ENCODE measurements at places on chromosomes 7 and 10. TPM values are rescaled to one million over a fixed set of nuclear protein-coding genes. Genes with fewer than 3 reads are reported as not detected.

CUBN gene
- total RNA-seq = 0.88 TPM

CLCN1 gene
- under 0.01 TPM for total RNA-seq

REEP3 gene
- 66.6 TPM for total RNA-seq

TMEM229A gene
- not detected for total RNA-seq

POLR2J2 gene
- 8.3 TPM for total RNA-seq

CALN1 gene
- total RNA-seq = not detected

HOGA1 gene
- total RNA-seq = 2.7 TPM

NXPH1 gene
- total RNA-seq = not detected

ANKRD1 gene
- 27.7 TPM for total RNA-seq

NMT2 gene
- 61.0 TPM for total RNA-seq

EVX1 gene
- not detected for total RNA-seq

CDH23 gene
- under 0.01 TPM for total RNA-seq

FOXK1 gene
- 31.8 TPM for total RNA-seq

- H3K4me1 ChIP-seq = peaks cover 33% of the 10 kb centered on the region
- peak overlapping the region; percentile 38 for H3K27ac ChIP-seq
- H3K27me3 ChIP-seq = no peaks in the 10 kb centered on the region
- H3K4me3 ChIP-seq = no peak overlapping the region
- peak; percentile 65 for DNase-seq
- peaks cover 49% of the 10 kb centered on the region for H3K36me3 ChIP-seq
These were observed 237.7 kb downstream of the FANK1 start for GRCh38 chr10:126133906-126134656.

DNA sequence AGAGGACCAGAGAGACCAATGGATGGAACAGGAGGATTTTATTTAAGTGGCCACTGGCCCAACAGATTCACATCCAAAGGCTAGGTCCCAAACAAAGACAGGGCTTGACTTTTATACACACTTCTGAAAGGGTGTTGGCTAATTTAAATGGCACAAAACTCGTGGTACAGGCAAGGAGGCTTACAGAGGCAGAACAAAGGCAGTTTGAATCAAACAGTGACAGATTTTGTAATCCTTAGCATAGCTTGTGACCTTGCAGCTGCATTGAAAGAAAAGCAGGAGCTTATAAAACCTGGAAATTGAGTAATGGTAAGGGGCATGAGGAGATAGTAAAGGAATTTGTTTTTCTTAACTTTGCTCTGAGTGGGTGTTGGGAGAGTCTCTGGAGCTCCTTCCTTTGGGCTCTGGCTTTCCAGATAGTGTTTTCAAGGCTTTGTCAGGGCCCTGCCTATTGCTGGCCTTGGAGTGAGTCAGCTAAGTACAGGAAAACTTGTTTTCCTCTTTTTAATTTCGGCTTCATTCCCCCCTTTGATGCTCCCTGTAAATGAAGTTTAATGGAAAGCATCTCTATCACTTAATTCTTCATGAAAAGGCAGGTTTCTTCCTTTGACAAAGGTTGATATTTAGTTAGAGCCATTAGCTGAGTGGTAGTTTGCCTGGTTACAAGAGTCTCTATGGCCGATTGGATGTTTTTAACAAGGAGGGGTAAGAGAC, 96.9 kb downstream of the TRIM24 start:
- H3K27me3 ChIP-seq = no peaks in the 10 kb centered on the region
- H3K4me1 ChIP-seq = no peaks in the 10 kb centered on the region
- no peak overlapping the region for H3K4me3 ChIP-seq
- H3K27ac ChIP-seq = no peak overlapping the region
- DNase-seq = no peak
- peaks cover 37% of the 10 kb centered on the region for H3K36me3 ChIP-seq

DNA sequence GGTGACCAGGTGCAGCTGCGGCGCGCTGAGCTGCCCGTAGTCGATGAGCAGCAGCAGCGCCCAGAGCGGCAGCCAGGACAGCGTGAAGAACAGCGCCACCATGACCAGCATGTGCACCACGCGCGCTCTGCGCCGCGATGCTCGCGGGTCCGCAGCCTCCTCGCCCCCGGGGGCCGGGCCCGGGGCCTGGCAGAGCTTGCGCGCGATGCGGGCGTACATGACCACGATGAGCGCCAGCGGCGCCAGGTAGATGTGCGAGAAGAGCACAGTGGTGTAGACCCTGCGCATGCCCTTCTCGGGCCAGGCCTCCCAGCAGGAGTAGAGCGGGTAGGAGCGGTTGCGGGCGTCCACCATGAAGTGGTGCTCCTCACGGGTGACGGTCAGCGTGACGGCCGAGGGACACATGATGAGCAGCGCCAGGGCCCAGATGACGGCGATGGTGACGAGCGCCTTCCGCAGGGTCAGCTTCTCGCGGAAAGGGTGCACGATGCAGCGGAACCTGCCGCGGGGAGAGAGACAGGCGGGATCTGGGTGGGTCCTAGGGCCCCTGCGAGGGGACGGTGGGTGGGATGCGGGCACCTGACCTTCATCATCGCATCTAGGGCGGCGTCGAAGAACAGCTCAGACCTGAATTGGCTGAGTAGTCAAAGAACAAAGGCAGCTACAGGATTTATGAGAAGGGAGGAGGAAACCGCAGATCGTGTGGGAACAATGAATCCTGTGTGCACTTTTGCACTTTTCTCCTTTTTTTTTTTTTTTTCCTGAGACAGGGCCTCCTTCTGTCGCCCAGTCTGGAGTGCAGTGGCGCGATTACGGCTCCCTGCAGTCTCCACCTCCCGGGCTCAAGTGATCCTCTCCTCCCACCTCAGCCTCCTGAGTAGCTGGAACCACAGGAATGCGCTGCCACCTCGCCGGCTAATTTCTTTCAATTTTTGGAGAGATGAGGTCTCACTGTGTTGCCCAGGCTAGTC, 22.4 kb upstream of the PPA1 start:
- peaks cover 66% of the 10 kb centered on the region for H3K27me3 ChIP-seq
- H3K4me3 ChIP-seq = no peak overlapping the region
- no peaks in the 10 kb centered on the region for H3K36me3 ChIP-seq
- H3K4me1 ChIP-seq = no peaks in the 10 kb centered on the region
- DNase-seq = no peak

DNA sequence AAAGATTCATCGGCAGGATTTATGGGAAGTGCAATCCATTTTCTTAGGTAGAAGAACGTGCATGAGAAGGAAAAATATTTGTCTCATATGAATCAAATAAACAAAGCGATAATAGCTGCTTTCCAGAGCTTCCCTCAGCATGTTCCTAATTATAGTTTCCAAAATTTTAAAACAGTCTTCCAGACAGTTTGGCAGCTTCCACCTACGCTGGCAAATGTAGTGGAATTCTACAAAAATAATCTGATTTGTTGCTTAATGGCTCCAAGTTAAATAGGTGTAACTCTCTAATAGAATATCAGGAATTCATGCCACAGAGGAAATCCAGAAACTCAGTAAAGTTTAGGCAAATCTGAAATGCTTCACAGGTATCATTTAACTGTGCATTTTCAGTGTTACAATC, 23.3 kb upstream of the AGBL3 start:
- H3K4me3 ChIP-seq = no peak overlapping the region
- H3K27me3 ChIP-seq = no peaks in the 10 kb centered on the region
- H3K27ac ChIP-seq = peak overlapping the region; percentile 8
- no peak for DNase-seq

DNA sequence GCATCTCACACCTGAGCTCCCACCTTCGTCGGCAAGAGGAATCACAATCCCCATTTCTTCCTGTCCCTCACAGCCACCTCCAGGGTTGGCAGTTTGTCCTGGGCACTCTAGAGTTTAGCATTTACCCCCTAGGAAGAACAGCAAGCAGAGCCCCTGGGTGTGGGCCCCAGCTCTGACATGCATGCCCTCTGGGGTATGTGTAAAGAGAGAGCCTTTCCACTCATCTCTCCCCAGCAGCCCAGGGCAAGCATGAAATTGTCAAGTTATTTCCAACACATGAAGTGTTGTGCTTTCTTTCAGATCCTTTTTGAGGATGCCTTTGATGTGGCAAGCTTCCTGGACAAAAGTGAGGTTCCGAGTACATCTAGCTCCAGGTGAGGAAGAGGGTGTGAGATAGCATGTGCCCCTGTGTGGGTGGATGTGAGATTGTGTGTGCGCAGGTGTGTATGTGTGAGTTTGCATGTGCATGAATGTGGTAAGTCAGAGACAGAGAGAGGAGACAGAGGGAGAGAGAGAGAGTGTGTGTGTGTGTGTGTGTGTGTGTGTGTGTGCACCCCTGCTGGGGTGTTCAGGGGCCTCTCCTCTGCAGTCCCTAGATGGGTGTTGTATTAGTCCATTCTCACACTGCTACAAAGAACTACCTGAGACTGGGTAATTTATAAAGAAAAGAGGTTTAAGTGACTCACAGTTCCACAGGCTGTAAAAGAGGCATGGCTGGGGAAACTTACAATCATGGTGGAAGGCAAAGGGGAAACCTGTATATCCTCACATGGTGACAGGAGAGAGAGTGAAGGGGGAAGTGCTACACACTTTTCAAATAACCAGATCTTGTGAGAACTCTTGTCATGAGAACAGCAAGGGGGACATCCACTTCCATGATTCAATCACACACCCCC, 18.1 kb downstream of the STRA8 start:
- H3K4me1 ChIP-seq = peaks cover 19% of the 10 kb centered on the region
- H3K4me3 ChIP-seq = no peak overlapping the region
- no peaks in the 10 kb centered on the region for H3K36me3 ChIP-seq
- no peak for DNase-seq

- no peaks in the 10 kb centered on the region for H3K27me3 ChIP-seq
- no peak overlapping the region for H3K27ac ChIP-seq
- DNase-seq = no peak
- H3K36me3 ChIP-seq = no peaks in the 10 kb centered on the region
- no peak overlapping the region for H3K4me3 ChIP-seq
These were observed 958.8 kb upstream of the ZNF722 start for GRCh38 chr7:63039882-63040281.

- no peak for DNase-seq
- H3K27ac ChIP-seq = no peak overlapping the region
- no peak overlapping the region for H3K4me3 ChIP-seq
- H3K27me3 ChIP-seq = no peaks in the 10 kb centered on the region
These were observed 145.4 kb downstream of the PTPRN2 start for GRCh38 chr7:158442260-158442659.

DNA sequence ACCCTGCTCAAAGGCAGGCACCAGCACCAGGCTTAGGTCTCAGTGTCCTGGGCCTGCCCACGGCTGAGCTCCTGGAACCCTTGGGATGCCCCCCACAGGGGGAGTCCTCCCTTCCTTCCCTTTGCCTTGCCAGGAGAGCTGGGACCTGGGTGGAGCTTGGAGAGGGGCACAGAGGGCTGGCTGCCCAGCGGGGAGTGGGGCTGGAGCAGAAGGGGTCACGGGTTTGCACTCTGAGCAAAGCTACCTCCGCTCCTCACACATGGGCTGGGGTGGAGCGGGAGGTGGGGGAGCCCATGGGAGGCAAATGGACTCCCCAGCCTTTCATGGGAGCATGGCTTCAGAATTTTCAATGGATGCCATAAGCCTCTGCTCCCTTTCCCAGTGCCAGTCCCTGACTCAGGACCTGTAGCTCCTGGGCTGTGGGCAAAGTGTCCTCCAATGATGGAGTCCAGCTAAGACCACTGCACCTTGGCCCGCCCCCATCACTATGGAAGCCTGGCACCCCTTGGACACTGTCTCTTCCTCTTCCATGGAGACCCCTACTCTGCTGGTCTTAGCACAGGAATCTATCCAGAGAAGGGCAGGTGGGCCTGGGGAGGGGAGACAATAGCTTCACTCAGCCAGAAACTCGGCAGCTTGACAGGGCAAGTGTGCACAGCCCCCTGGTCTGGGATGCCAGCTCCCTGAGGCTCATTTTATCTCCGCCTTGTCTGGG, 39.9 kb downstream of the LDB3 start:
- no peak overlapping the region for H3K27ac ChIP-seq
- H3K27me3 ChIP-seq = no peaks in the 10 kb centered on the region
- H3K4me3 ChIP-seq = no peak overlapping the region
- H3K36me3 ChIP-seq = no peaks in the 10 kb centered on the region
- H3K4me1 ChIP-seq = peaks cover 9% of the 10 kb centered on the region

DNA sequence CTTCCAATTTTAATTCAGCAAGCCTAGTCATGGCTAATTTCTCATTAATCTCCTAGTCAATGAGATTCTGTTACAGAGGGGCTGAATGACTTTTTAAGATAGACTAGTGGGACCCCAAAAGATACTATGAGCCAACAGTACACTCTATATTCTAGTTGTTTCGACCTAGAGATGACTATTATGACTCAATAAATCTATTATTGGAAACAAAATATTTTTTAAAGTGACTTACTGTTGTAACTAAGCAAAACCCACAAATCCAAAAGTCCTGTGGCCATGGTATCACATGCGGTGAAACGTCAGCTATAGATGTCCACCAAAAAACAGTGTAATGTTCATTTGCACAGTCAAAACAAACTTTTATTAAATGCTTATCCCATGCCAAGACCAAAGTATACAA, 95.3 kb upstream of the ADO start:
- H3K27me3 ChIP-seq = peaks cover 13% of the 10 kb centered on the region
- DNase-seq = no peak
- no peak overlapping the region for H3K4me3 ChIP-seq
- no peaks in the 10 kb centered on the region for H3K4me1 ChIP-seq

- peaks cover 16% of the 10 kb centered on the region for H3K4me1 ChIP-seq
- DNase-seq = no peak
- no peak overlapping the region for H3K27ac ChIP-seq
- H3K27me3 ChIP-seq = no peaks in the 10 kb centered on the region
- no peaks in the 10 kb centered on the region for H3K36me3 ChIP-seq
These were observed 246.0 kb downstream of the ELFN1 start for GRCh38 chr7:1915956-1916600.

GRCh38 chr7:28904578-28905048, 53.5 kb downstream of the TRIL start:
- peaks cover 3% of the 10 kb centered on the region for H3K27me3 ChIP-seq
- DNase-seq = no peak
- peaks cover 5% of the 10 kb centered on the region for H3K4me1 ChIP-seq
- peak overlapping the region; percentile 69 for H3K4me3 ChIP-seq
- H3K27ac ChIP-seq = no peak overlapping the region

- no peaks in the 10 kb centered on the region for H3K27me3 ChIP-seq
- no peak overlapping the region for H3K27ac ChIP-seq
- H3K4me1 ChIP-seq = no peaks in the 10 kb centered on the region
- no peak for DNase-seq
These were observed 1159.0 kb downstream of the TYW1 start for GRCh38 chr7:68155676-68156075.
